ENCODE measurements at places on chromosomes 4 and X.

DNA sequence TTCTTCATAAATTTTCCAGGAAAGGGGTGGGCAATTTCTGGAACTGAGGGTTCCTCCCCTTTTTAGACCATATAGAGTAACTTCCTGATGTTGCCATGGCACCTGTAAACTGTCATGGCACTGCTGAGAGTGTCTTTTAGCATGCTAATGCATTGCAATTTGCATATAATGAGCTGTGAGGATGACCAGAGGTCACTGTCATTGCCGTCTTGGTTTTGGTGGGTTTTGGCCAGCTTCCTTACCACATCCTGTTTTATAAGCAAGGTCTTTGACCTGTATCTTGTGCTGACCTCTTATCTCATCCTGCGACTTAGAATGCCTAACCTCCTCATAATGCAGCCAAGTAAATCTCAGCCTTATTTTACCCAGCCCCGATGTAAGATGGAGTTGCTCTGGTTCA is 577.8 kb downstream of the NLGN4X start:
- DNase-seq = no peak

DNA sequence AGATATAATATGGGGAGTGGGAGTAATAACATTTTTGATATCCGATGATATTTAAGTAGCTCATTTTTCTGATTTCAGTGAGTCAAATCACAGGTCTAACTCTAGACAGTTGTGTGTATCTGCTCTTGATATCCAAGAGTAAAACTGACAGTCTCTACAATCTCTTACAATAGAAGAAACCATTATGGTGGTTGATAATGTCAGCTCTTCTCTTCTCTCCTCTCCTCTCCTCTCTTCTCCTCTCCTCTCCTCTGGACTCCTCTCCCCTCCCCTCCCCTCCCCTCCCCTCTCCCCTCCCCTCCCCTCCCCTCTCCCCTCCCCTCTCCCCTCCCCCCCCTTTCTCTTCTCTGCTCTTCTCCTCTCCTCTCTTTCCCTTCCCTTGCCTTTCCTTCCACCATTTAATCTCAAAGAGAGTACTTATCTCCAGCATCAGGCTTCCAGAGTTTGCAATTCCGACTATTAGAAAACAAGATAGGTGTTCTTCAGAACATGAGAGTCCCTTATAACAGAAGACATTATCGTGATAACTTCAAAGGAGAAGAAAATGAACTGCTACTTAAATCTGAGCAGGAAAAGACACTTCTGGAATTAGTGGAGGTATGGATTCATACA is 6.2 kb downstream of the TDO2 start:
- DNase-seq = no peak

- DNase-seq = no peak
These were observed 33.8 kb downstream of the TSPAN5 start for GRCh38 chr4:98624642-98625041.

DNA sequence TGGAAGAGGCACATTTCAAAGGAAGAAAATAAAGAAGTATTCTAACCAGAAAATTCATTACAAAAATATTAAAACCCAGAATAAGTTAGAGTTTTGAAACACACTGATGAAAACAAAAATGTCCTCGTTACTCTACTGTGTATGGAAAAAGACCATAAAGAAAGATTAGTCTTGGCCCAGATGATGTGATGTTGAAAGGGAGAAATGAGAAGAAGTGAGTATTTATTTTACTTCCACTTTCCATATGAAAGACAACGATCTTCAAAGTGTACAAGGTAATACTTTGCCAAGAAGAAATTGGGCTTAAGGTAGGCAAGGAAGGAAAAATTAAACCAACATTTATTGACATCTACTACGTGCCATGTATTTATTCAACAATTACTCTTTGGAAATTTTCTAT is 48.6 kb upstream of the EMCN start:
- no peak for DNase-seq

GRCh38 chrX:24113181-24113580 is 36.3 kb upstream of the ZFX start:
- no peak for DNase-seq

DNA sequence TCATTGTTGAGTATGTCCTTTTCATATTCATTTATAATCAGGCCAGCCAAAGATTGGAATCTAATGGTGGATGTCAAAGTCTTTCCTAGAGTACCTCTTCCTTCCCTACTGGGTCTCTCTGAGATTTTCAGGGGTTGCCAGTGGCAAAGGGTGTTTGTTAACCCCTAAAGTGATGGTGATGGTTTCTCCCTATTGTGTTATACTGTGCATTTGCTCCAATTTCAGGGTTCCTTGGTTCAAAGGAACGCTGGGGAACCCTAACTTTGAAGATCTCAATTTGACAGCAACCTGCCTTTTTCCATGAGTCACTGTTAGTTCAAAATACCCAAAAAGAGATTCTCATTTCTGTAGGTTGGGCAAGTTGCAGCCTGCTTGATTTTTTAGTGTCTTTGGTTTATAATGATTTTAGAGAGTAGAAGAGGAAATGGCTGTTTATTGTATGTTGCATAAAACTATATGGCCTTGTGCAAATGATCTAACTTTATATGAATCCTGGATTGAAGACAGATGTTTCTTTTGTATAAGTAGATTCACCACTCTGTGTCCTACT is 23.0 kb downstream of the GAB1 start:
- DNase-seq = no peak

GRCh38 chrX:136665258-136665900 is 17.4 kb downstream of the CD40LG start:
- DNase-seq = no peak

- DNase-seq = no peak
These were observed 47.5 kb upstream of the SPANXN4 start for GRCh38 chrX:142978130-142978684.
